ENCODE measurements at places on chromosomes 1 and 21. TPM values are rescaled to one million over a fixed set of nuclear protein-coding genes. Genes with fewer than 3 reads are reported as not detected.

The RNU1-3 gene
- 9,966 TPM for total RNA-seq

The HFM1 gene
- total RNA-seq, result not detected

The LCE2B gene
- total RNA-seq, result not detected

GRCh38 chr1:90174246-90174645, 179.3 kb downstream of the ZNF326 start:
- H3K27ac ChIP-seq, result no peak overlapping the region
- DNase-seq, result no peak
- H3K4me3 ChIP-seq, result no peak overlapping the region
- no peaks in the 10 kb centered on the region for H3K36me3 ChIP-seq
- no peaks in the 10 kb centered on the region for H3K27me3 ChIP-seq
- no peaks in the 10 kb centered on the region for H3K4me1 ChIP-seq

DNA sequence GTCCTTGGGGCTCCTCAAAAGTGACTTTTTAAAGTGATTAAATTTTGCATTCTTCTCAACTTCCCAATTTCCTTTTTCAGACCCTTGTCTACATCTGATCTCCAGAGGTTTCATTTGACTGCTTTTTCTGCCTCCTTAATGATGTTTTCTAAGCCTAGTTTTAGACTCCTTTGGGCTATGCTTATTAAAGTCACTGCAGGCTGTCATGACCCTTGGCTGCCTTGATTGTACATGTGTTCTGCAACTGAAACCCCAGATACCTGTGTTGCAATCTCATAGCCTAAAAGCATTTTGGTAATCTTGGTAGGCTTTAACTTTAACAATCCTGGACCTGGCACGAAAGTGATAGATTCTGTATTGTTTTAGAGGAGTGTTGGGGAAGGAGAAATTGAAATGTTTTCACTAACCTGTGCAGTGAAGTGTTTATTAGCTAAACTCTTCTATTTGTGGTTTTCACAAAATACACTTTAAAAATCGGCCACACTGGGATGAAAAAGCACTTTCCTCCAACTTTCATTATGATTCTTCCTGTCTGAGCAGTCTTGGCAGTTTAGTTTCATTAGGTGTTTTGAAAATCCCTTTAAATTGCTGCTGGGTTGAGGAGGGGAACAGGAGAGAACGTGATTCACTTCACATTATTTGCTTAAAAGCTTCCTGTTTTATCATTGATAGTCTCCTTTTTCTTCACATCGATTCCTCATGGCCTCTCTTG, 4.9 kb downstream of the MACO1 start:
- H3K4me3 ChIP-seq, result no peak overlapping the region
- H3K27me3 ChIP-seq, result no peaks in the 10 kb centered on the region
- H3K27ac ChIP-seq, result no peak overlapping the region
- no peak for DNase-seq
- peaks cover 46% of the 10 kb centered on the region for H3K4me1 ChIP-seq

All from stomach (tissue), 19 donors.